PC-9 (cell line): ENCODE measurements at places on chromosomes 4 and X. TPM values are rescaled to one million over a fixed set of nuclear protein-coding genes. Genes with fewer than 3 reads are reported as not detected.

The MAML3 gene
- 10.5 and 15.2 TPM in 2 replicates for total RNA-seq

GRCh38 chrX:85309717-85310116, 65.9 kb downstream of the ZNF711 start:
- DNase-seq, result no peak
- no peaks in the 10 kb centered on the region for H3K4me1 ChIP-seq
- no peaks in the 10 kb centered on the region for H3K27me3 ChIP-seq
- no peak overlapping the region for H3K4me3 ChIP-seq

The POF1B gene
- total RNA-seq, result 0.28 and 0.61 TPM in 2 replicates

- no peaks in the 10 kb centered on the region for H3K36me3 ChIP-seq
- no peak overlapping the region for H3K27ac ChIP-seq
Observed at GRCh38 chrX:119105826-119106225, 21.8 kb downstream of the KIAA1210 start.

- H3K4me3 ChIP-seq, result no peak overlapping the region
- DNase-seq, result peak; percentile 48
- H3K4me1 ChIP-seq, result peaks cover 6% of the 10 kb centered on the region; the same call in 1 of the 2 replicates
- H3K27me3 ChIP-seq, result no peaks in the 10 kb centered on the region
- 0 out of 2 replicates have a peak overlapping the region, but pooled peaks have one; percentile 19 for H3K27ac ChIP-seq
Observed at GRCh38 chr4:73816814-73817213, 19.7 kb upstream of the CXCL6 start.

The SLC25A6 gene
- 178 and 212 TPM in 2 replicates for total RNA-seq

GRCh38 chr4:140020457-140021361, 133.3 kb downstream of the MAML3 start:
- H3K27me3 ChIP-seq, result no peaks in the 10 kb centered on the region
- H3K4me3 ChIP-seq, result peak overlapping the region; percentile 29; the same call in 1 of the 2 replicates
- DNase-seq, result no peak
- H3K4me1 ChIP-seq, result peaks cover 50% of the 10 kb centered on the region
- peaks cover 4% of the 10 kb centered on the region; the same call in 1 of the 2 replicates for H3K36me3 ChIP-seq

DNA sequence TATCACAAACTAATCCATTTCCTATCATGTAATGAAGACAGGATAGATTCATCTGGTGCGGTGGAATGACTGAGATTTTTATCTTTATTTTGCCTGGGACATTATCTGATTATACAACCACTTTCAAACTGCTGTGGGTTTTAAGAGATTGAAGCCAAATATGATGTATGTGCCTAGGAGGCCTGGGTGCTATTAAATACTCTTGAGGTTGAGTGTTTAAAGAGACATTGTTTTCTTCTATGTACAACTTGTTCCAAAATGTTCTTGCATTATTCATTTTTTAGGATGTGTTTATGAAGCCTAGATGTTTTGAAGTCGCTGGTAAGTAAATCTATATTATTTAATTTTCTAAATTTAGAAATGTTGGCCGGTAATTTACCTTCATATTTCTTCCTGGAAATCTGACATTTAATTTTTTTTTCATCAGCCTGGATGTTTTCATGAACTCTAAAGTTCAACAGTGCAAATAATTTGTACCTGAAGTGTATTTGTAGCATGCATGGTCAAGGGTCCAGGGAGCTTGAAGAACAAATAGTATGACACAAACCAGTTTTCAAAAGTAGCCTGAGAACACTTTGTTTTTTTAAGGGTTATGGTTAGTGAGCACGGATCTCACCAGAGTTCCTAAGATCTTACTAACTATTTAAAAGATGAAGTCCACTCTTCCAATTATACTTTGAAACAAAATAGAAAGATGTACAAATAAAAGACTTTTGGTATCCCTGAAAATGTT, 72.8 kb upstream of the ATP8A1 start:
- H3K27ac ChIP-seq, result no peak overlapping the region
- H3K4me3 ChIP-seq, result no peak overlapping the region
- DNase-seq, result no peak
- H3K4me1 ChIP-seq, result no peaks in the 10 kb centered on the region
- H3K36me3 ChIP-seq, result no peaks in the 10 kb centered on the region

- H3K27ac ChIP-seq, result no peak overlapping the region
- no peaks in the 10 kb centered on the region for H3K4me1 ChIP-seq
- no peak overlapping the region for H3K4me3 ChIP-seq
- DNase-seq, result no peak
- no peaks in the 10 kb centered on the region for H3K27me3 ChIP-seq
- no peaks in the 10 kb centered on the region for H3K36me3 ChIP-seq
Observed at GRCh38 chr4:700587-701264, 4.9 kb upstream of the PCGF3 start.

GRCh38 chrX:112011376-112011775, 71.2 kb downstream of the TRPC5 start:
- H3K27ac ChIP-seq, result no peak overlapping the region
- no peak for DNase-seq
- no peaks in the 10 kb centered on the region for H3K36me3 ChIP-seq
- no peaks in the 10 kb centered on the region for H3K27me3 ChIP-seq
- H3K4me3 ChIP-seq, result no peak overlapping the region
- no peaks in the 10 kb centered on the region for H3K4me1 ChIP-seq

GRCh38 chrX:41289095-41289494, 44.9 kb upstream of the DDX3X start:
- no peaks in the 10 kb centered on the region for H3K4me1 ChIP-seq
- H3K36me3 ChIP-seq, result no peaks in the 10 kb centered on the region
- no peak overlapping the region for H3K4me3 ChIP-seq
- no peaks in the 10 kb centered on the region for H3K27me3 ChIP-seq

The RAB33B gene
- 6.6 and 7.7 TPM in 2 replicates for total RNA-seq

DNA sequence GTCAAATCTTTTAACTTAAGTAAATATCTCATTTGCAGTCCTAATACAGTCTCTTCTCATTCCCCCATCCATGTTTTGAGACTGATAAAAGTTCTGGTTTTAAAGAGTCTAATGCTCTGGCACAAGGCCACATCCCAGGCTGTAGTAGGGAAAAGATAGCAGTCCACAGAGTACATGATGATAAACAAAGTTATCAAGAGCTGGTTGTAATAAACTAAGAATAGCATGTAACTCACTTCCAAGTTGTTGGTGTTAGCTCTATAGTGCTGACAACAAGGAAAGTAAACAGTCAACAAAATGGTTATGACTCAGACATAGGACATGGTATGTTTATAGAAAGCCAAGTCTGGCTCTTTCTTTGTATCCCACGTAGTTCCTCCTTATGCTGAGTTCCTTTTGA, 21.8 kb upstream of the AREG start:
- no peaks in the 10 kb centered on the region for H3K36me3 ChIP-seq
- H3K27ac ChIP-seq, result no peak overlapping the region
- no peaks in the 10 kb centered on the region for H3K27me3 ChIP-seq
- no peak overlapping the region for H3K4me3 ChIP-seq

- H3K27ac ChIP-seq, result no peak overlapping the region
- no peak overlapping the region for H3K4me3 ChIP-seq
- DNase-seq, result peak; percentile 0
- H3K27me3 ChIP-seq, result no peaks in the 10 kb centered on the region
- H3K4me1 ChIP-seq, result no peaks in the 10 kb centered on the region
Observed at GRCh38 chrX:48648336-48648751, 35.3 kb upstream of the WAS start.

GRCh38 chr4:70747874-70748273, 26.1 kb downstream of the RUFY3 start:
- no peak overlapping the region for H3K4me3 ChIP-seq
- H3K27ac ChIP-seq, result no peak overlapping the region
- DNase-seq, result no peak
- no peaks in the 10 kb centered on the region for H3K4me1 ChIP-seq

DNA sequence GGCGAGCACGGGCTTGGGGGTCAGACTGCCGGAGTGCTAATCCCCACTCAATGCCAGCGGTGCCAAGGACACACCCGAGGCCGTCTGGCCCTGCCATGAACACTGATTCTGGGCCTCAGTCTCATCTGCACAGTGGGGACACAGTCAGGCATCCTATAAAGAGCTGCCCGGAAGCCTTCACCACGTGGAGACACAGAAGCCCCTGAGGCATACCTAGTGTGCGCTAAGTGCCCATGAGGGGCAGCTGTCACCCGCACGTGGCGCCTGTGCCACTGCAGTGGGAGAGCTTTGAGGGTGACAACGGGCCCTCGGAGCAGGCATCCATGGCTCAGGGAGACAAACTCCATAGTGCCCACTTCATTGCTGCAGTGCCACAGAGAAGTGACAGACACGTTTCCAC, 86.3 kb downstream of the PHKA2 start:
- no peaks in the 10 kb centered on the region for H3K4me1 ChIP-seq
- no peak overlapping the region for H3K27ac ChIP-seq
- no peaks in the 10 kb centered on the region for H3K27me3 ChIP-seq
- DNase-seq, result no peak
- H3K4me3 ChIP-seq, result no peak overlapping the region

- no peak overlapping the region for H3K4me3 ChIP-seq
- H3K36me3 ChIP-seq, result no peaks in the 10 kb centered on the region
- no peaks in the 10 kb centered on the region for H3K4me1 ChIP-seq
- no peak overlapping the region for H3K27ac ChIP-seq
Observed at GRCh38 chr4:113919611-113920010, 59.8 kb downstream of the ARSJ start.

- H3K4me3 ChIP-seq, result no peak overlapping the region
- DNase-seq, result no peak
- no peaks in the 10 kb centered on the region for H3K4me1 ChIP-seq
- no peak overlapping the region for H3K27ac ChIP-seq
- H3K27me3 ChIP-seq, result no peaks in the 10 kb centered on the region
Observed at GRCh38 chrX:35699642-35700041, 98.5 kb upstream of the MAGEB16 start.

The GC gene
- not detected in 2 replicates for total RNA-seq

The IL9R gene
- 2.4 and 6.7 TPM in 2 replicates for total RNA-seq

GRCh38 chr4:95465010-95465409, 83.8 kb downstream of the UNC5C start:
- H3K4me1 ChIP-seq, result no peaks in the 10 kb centered on the region
- no peak overlapping the region for H3K4me3 ChIP-seq
- H3K36me3 ChIP-seq, result no peaks in the 10 kb centered on the region
- no peaks in the 10 kb centered on the region for H3K27me3 ChIP-seq
- no peak for DNase-seq
- H3K27ac ChIP-seq, result no peak overlapping the region

DNA sequence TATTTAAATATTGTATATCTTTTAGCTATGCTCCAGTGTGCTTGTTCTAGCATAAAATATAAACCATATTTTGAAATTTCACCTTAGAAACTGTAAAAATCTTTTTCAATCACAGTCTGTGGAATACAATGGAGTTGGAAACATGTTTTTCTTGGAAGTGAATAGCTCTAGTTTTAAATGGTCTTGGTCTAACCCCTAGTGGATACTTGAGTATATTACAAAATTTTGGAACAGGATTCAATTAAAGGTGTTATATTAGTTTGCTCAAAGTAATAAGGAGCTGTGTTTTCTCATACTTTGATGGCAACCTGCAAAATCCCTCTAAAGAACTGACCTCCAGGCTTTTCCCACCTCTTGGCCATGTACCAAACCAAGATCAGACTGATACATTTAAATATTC, 48.2 kb downstream of the STK26 start:
- H3K27ac ChIP-seq, result no peak overlapping the region
- no peak overlapping the region for H3K4me3 ChIP-seq
- H3K27me3 ChIP-seq, result no peaks in the 10 kb centered on the region
- no peaks in the 10 kb centered on the region; the same call in 1 of the 2 replicates for H3K4me1 ChIP-seq
- peak; percentile 38 for DNase-seq

DNA sequence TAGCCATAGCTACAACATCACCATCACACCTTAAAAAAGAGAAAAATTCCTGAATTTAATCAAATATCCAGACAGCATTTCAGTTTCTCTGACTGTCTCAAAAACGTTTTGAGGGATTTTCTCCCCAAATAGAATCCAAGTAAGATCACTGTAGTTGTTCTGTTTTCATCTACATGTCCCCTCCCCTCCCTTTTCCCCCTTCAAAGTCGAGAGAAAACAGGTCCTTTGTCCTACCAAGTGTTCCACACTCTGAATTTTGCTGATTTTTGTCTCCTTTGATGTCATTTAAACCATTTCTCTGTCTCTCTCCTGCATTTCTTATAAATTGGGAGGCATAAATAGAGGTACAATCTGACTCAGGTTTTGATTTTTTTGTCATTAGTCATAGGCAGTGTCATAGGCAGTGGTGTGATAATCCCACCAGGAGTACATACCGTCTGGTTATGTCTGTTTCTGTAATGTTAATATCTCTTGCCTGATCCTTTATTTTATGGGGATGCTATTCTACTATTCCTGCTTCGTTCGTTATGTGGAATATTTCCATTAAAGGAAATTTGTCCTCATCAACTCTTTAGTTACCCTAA, 348.6 kb downstream of the PTTG2 start:
- no peak overlapping the region for H3K4me3 ChIP-seq
- no peak for DNase-seq
- H3K27ac ChIP-seq, result peak overlapping the region; percentile 52
- H3K27me3 ChIP-seq, result no peaks in the 10 kb centered on the region

- no peak for DNase-seq
- H3K4me3 ChIP-seq, result no peak overlapping the region
- H3K4me1 ChIP-seq, result no peaks in the 10 kb centered on the region
- no peak overlapping the region for H3K27ac ChIP-seq
Observed at GRCh38 chr4:111650674-111651086, 494.6 kb upstream of the FAM241A start.

- no peak overlapping the region for H3K27ac ChIP-seq
- no peaks in the 10 kb centered on the region for H3K36me3 ChIP-seq
- no peak for DNase-seq
- no peaks in the 10 kb centered on the region for H3K27me3 ChIP-seq
- H3K4me3 ChIP-seq, result no peak overlapping the region
Observed at GRCh38 chr4:91099666-91100065, 972.5 kb downstream of the CCSER1 start.

The AMTN gene
- not detected in 2 replicates for total RNA-seq

DNA sequence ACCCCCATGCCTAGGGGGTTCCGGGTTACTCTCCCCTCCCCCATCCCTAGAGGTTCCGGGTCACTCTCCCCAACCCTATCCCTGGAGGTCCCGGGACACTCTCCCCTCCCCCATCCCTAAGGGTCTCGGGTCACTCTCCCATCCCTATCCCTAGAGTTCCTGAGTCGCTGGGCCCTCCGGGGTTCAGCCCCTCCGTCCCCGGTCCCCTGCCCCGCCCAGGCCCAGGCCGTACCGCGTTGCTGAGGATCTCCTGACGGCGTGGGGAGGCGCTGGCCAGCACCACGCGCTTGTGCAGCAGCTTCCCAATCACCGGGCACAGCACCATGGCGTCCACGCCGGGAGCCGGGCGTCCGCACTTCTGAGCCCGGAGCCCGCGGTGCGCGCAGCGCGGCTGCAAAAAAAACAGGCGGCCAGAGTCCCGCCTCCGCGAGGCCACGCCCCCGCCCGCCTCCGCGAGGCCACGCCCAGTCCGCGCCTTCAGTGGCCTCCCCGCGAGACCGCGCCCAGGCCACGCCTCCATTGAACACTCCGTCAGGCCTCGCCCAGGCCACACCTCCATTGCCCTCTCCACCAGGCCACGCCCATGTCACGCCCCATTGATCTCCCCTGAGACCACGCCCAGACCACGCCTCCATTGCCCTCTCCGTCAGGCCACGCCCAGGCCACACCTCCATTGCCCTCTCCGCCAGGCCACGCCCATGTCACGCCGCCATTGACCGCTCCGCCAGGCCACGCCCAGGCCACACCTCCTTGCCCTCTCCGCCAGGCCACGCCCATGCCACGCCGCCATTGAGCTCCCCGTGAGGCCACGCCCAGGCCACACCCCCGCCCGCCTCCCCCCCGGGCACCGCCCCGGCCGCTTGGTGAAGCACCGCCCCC, at the start of gene ASMTL:
TSS of gene ASMTL (minus strand) at position 394 of the 879 bp plus-strand sequence. CDS start at position 325, 69 bp downstream.
- peak within 1 kb of the TSS; percentile 50 for H3K27ac ChIP-seq
- H3K27me3 ChIP-seq, result peaks cover 20% of the 10 kb centered on the region
- H3K4me1 ChIP-seq, result no peaks in the 10 kb centered on the region
- peak; percentile 89 for DNase-seq
